Natural killer cell treated with Interleukin-12 subunit alpha and Interleukin-12 subunit beta and Interleukin-15 and Interleukin-18, amount 100 ng/mL, for 72 hours (primary cell): ENCODE measurements at places on chromosomes 3 and 15. TPM values are rescaled to one million over a fixed set of nuclear protein-coding genes. Genes with fewer than 3 reads are reported as not detected.

DNA sequence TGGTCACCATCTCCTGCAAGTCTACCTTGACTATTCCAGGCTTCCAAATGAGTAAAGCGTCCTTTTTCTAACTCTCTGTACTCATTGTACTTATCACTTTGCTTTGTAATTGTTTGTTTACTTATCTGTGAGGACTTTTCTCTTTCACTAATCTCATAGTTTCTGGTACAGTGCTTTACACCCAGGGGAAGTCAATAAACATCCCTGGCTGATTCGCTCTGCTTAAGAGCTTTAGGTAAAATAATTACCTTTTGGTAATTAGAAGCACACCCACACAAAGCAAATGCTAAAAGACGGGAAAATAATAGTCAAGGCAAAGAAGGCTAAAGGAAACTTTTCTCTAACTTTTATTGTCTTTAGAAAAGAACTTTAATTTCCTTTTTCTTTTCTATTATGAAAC lies 466.9 kb upstream of the ROBO1 start:
- DNase-seq = no peak

DNA sequence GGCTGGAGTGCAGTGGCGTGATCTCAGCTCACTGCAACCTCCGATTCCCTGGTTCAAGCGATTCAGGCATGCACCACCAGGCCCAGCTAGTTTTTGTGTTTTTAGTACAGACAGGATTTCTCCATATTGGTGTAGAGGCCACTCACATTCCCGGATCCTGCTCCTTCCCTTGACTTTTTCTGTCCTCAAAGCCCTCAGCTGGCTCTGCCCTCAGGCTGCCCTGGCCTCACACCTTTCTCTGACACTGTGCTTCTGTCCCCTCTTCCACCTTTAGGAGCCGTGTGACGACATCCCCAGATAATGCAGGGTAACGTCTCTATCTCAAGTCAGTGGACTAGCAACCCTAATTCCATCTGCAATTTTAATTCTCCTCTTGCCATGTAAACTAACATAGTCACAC lies 8.6 kb upstream of the CYFIP1 start:
- no peak for DNase-seq

DNA sequence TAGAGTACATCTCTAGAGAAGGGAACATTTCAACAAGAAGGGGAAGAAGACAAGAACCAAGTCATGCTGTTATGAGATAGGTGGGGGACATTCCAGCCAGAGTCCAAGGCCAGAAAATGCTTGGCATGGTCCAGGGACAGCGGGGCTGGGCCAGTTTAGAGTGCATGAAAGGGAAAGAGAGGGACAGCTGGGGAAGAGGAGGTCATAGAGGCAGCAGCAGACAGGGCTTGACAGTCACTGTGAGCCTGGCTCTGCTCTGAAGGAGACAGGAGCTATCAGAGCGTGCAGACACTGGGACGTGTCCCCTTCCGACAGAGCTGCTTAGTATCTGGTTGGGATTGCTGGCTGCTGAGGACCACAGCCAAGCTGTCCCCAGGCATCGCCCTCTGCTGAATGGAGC lies 35.7 kb upstream of the PRR20G start:
- DNase-seq = no peak

- DNase-seq = no peak
These were observed 309.4 kb upstream of the WNT5A start for GRCh38 chr3:55796533-55796932.

GRCh38 chr3:126340596-126340942 lies 16.6 kb downstream of the KLF15 start:
- no peak for DNase-seq

GRCh38 chr15:47813748-47814384 lies 96.6 kb downstream of the SEMA6D start:
- no peak for DNase-seq

GRCh38 chr15:39597751-39598185 lies 16.9 kb downstream of the THBS1 start:
- no peak for DNase-seq

DNA sequence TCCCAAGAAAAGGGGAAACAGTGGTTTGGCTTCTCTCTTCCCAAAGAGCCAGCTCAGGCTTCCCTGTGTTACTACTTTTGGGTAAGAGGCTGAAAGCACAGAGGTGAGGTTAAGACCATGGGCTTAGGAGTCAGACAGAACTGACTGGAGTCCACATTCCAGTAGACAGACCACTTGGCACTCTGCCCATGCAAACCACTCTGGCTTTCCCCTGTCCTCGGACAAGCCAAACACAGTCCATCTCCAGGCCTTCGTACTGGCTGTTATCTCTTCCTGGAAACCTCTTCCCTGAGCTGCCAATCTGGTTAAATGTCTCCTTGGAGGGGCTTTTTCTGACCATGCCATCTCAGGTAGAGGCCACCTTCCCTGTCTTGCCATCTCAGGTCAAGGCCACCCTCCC lies 53.1 kb upstream of the FAM3D start:
- DNase-seq = no peak

Gene ITIH4
- 14.6 TPM for total RNA-seq

Gene TMEM207
- not detected for total RNA-seq

Gene CCR2
- 2.5 TPM for total RNA-seq
